Hematopoietic multipotent progenitor cell treated with erythropoietin and hydrocortisone succinate and interleukin-3 and kit ligand, for 4 days (in vitro differentiated cells): ENCODE measurements at places on chromosomes 6 and 20.

- DNase-seq: peak; percentile 62
Observed at GRCh38 chr20:58847463-58847862, 3.2 kb downstream of the GNAS-AS1 start.

- peak; percentile 67 for DNase-seq
Observed at GRCh38 chr20:37992802-37993409, 40.4 kb downstream of the TTI1 start.

GRCh38 chr6:90610301-90610750, 23.5 kb upstream of the MAP3K7 start:
- no peak for DNase-seq

DNA sequence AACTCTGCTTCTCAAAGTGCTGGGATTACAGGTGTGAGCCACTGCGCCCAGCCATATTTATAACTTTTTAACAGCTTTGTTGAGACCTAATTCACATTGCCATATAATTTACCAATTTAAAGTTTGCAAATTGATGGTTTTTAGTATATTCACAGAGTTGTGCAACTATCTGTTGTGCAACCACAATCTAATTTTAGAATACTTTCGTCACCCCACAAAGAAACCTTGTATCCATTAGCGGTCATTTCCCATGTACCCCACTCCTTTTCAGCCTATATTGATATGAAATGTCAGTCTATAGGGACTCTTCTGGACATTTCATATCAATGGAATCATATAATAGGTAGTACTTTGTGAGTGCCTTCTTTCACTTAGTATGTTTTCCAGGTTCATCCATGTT, 55.8 kb downstream of the FOXO3 start:
- DNase-seq: peak; percentile 49

- no peak for DNase-seq
Observed at GRCh38 chr6:127858727-127859391, 42.0 kb downstream of the THEMIS start.

DNA sequence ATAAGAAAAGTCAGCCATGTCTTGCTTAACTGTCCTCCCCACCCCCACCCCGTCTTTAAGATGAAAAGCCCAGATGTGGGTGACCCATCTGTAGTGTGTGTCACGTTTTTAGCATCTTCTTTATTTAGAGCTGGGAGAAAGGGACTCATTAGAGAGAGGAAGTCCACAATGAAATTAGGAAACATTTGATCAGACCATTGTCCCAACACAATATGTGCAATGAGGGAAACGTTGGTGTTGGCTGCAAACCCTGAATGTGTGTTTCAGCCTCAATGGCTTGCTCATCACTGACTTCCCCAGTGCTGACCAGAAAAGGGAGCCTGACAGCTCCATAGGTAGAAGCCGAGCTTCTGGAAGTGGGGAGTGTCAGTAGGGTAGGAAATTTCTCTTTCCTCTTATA, 475.7 kb downstream of the CD83 start:
- no peak for DNase-seq

GRCh38 chr6:165184192-165184979, 125.0 kb downstream of the C6orf118 start:
- no peak for DNase-seq

GRCh38 chr6:125750692-125751333, 1.4 kb downstream of the HEY2 start:
- no peak for DNase-seq

- no peak for DNase-seq
Observed at GRCh38 chr6:139743664-139744437, 369.4 kb upstream of the CITED2 start.

- DNase-seq: no peak
Observed at GRCh38 chr6:138944412-138944811, 43.6 kb downstream of the REPS1 start.

- DNase-seq: no peak
Observed at GRCh38 chr20:8515810-8516435, 383.9 kb downstream of the PLCB1 start.

GRCh38 chr6:117444600-117444999, 18.9 kb upstream of the ROS1 start:
- no peak for DNase-seq

GRCh38 chr6:74753883-74754600, 451.8 kb downstream of the COL12A1 start:
- no peak for DNase-seq

DNA sequence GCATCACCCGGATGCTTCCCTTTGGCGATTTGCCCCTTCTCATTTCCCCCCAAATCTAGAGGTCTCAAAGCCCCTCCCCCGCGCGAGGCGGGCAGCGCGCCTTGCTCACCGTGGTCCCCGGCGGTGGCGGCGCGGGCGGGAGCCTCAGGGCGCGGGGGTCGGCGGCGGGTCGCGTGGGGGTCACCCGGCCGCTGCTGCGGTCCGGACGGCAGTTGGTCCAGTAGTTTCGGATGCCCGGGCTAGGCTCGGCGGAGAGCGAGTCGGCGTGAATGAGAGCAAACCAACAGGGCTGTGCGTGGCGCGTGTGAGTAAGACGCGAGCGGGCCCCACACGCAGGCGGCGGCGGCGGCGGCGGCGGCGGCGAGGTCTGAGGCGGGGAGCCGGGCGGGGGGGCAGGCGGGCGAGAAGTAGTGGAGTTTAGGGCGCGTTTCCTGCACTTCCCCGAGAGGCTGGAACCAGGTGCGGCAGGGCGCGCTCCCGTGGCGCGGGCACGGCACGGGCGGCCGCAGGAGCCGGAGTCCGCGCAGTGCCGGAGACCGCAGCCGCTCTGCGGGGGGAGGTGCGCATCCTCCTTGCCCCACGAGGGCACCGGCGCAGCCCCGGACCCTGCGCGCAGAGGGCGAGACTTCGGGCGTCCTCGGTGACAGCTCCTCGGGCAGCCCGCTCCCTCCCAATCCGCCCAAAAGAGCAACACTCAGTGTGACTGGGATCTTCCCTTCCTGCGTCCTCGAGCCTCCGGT, 567 bp downstream of the HS3ST5 start:
- DNase-seq: peak; percentile 6

- no peak for DNase-seq
Observed at GRCh38 chr20:45938727-45939438, 4.4 kb downstream of the PCIF1 start.

GRCh38 chr6:135323202-135323668, 142.1 kb downstream of the MYB start:
- peak; percentile 99 for DNase-seq

DNA sequence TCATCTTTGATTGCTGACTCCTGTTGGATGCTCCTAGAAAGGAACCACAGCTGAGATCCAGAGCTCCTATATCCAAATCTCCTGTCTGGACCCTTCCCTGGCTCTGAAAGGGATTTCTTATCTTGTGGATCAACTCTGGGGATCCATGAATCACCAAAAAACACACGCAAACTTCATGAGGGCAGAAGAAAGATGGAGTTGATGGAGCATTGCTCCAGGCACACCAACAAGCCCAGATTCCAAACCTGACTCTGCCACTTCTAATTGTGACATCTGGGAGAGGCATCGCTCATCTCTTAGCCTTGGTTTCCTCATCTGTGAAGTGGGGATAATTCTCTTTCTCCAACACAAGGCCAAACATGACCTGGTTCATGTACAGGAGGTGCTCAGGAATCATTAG, 6.7 kb downstream of the KCNS1 start:
- no peak for DNase-seq

DNA sequence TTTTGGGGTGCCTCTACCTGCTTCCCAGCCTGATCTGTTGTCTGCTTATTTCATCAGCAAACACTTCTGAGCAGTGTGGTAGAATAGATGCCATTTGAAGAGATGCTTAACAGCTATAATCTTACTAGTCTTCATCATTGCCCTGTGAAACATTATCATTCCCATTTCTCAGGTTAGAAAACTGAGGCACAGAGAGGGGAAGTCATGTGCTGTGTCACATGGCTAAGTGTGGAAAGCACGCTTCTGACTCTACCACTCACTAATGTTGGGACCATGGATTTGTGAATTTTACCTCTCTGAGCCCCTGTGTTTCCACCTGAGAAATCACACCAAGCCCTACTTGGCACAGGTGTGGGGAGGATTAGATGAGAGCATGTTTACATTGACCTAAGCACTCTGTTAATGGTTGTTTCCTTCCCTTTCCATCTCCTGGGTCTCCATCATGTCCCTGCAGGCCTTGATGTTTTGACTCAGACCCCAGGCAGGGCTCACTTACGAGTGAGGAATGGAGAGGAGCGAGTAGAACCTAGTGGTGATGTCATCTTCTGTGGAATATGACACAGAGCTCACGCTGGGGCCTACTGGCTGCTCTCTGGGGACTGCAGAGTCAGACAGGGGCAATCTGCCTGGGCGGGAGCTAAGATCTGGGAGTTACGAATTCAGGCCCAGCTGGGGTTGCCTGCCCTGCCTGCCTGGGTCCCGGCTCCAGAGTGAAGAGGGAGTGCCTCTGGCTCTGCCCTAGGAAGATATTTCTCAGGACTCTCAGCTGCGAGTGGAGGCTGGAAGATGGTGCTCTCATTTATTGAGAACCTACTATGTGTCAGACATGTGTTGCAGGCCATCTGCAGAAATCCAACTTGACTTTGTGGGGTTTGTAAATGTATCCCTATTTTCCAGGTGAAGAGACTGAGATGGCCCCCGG, 64.3 kb downstream of the CDH22 start:
- DNase-seq: no peak

DNA sequence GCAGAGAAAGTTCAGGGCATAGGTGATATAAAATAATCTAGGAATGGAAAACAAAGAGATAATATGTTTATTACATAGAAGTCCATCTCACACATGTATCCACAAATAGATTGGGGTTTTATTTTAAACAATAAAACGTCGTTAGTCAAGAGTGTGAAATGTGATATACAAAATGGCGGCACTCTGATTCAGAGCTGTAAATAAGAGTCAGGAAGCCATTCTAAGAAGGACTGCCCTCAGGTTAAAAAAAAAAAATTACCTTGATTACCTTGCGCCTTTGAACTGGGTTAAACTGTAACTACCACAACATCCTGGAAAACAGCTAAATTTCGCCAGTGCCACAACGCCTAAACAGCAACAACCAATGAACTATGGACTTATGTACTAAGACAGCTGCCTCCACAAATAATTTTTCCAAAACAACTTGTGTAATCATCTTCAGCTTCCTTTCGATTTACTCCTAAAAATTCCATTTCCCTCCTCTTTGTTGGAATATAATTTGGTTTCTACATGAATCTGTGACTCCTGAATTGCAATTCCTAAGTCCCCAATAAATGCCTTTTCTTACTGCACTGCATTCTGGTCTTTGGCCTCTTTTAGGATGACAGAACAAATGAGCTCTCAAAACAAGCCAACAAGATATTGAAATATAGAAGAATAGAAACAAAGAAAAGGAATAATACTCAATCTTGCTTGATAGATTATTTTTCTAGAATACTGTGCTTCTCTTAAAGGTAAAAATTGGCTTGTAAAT, 1019.5 kb upstream of the MAP3K7 start:
- no peak for DNase-seq

- no peak for DNase-seq
Observed at GRCh38 chr6:19599796-19600464, 237.2 kb upstream of the ID4 start.

GRCh38 chr6:127475135-127475822, 16.1 kb upstream of the KIAA0408 start:
- DNase-seq: no peak

DNA sequence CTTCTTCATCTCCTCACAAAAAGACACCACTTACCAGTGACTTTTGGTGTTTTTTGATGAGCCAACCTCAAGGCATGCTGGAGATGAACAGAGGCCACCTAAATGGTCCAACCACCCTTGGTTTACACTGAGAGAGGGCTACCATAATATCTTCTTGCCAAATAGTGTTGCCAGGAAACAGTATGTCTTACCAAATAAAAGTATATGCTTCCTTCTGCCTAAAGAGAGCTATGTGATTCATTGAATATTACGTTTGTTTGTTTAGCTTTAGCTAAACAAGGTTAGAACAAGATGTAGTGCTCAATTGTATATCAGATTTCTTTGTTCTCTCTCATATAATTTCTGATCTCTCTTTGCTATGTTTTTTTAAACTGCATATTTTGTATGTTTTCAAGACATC, 40.6 kb upstream of the BMP6 start:
- DNase-seq: no peak

DNA sequence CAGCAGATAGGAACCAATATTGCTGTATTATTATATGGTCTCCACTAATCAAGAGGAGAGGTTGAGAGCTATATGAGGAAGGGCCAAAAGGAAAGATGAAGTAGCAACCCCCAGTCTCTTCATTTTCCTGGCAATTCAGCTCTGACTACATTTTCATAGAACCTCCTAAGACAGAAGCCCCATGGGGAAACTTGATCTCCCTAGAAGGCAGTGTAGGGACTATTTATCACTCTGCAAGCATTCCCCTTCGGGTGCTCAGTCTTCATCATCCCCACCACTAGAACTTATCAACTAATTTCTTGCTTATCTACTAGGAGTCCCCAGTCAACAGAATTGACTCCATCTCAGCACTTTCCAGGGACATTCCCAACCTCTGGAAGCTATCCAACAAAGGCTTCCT, 25.5 kb upstream of the ITCH start:
- no peak for DNase-seq

GRCh38 chr6:45640081-45640491, 262.4 kb upstream of the SUPT3H start:
- no peak for DNase-seq

DNA sequence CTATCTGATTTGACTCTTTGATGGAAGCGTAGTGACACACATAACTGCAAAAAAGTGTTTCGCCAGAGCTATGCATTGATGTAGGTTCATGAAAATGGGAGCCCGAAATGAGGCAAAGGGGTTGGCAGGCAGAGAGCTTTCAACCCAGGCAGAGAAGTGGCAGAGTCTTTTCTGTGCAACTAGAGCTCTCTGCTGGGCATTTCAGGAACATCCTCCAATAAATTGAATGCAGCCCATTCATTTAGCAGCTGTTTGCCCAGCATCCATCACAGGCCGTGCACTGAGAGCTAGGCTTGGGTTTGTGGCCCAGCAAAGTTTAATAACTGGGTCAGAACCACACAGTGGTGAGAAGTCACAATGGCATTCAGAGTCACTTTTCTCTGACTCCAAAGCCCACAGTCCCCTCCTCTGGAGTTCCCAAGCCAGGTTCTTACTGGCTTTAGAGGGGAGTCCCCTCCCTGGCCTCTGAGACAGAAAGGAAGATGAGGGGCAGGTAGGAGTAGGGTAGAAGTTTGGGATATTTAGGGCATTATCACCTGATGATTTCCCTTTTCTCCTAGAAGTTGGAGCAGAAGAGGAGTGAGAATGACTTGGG, 31.8 kb upstream of the ELMO2 start:
- DNase-seq: peak; percentile 66

GRCh38 chr20:62940875-62941274, 2.9 kb downstream of the GID8 start:
- DNase-seq: no peak

GRCh38 chr20:35055445-35056276, 36.9 kb downstream of the TRPC4AP start:
- DNase-seq: peak; percentile 42
